Caudate nucleus (tissue), 63 donors: ENCODE measurements at places on chromosomes 1 and 21.

- no peak for DNase-seq
Observed at GRCh38 chr1:117181630-117182041, 29.1 kb downstream of the VTCN1 start.

DNA sequence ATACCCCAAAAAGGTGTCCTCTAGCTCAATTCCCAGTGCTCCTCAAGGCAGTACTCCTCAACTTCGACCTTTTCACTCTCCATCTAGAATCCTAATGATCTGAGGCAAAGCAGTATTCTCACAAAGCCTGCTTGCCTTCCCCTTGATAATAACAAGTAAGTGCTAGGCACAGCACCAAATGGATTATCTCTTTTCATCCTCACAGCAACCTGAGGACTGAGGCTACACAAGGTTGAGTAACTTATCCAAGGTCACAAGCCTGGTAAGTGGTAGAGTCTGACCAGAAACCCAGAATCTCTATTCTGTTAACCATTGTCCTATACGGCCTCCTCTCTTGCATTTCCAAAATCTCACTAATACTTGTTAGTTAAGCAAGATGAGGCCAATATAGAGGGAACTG lies 5.1 kb downstream of the SYDE2 start:
- DNase-seq: no peak

- DNase-seq: no peak
Observed at GRCh38 chr1:8598783-8599182, 218.7 kb downstream of the RERE start.

- DNase-seq: no peak
Observed at GRCh38 chr1:171138980-171139379, 46.1 kb upstream of the FMO2 start.

- no peak for DNase-seq
Observed at GRCh38 chr1:218347723-218348627, 2.8 kb downstream of the TGFB2 start.

DNA sequence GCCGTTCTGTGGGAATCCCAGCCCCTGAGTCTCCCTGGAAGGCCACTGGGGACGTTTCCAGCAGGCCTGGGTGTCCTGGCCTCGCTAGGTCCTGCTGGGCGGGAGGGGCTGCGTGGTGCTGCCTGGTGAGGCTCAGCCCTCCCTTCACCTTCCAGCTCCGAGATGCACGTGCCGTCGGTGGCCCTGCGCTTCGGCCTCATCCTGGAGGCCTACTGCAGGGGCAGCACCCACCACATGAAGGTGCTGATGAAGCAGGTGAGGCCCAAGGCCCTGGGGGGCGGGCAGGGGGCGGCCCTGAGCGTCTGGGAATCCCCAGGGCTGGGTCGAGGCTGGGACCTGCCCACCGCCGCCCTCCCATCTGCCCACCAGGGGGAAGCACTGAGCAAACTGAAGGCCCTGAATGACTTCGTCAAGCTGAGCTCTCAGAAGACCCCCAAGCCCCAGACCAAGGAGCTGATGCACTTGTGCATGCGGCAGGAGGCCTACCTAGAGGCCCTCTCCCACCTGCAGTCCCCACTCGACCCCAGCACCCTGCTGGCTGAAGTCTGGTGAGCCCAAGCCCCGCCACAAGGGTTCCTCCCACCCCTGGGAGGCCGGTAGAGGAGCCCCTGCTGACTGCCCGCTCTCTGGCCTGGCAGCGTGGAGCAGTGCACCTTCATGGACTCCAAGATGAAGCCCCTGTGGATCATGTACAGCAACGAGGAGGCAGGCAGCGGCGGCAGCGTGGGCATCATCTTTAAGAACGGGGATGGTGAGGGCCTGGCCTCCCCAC lies 70.3 kb downstream of the PIK3CD start:
- DNase-seq: no peak

GRCh38 chr1:58754683-58755467 lies 29.0 kb downstream of the JUN start:
- DNase-seq: no peak

GRCh38 chr1:222090103-222090502 lies 348.2 kb upstream of the DUSP10 start:
- DNase-seq: no peak

DNA sequence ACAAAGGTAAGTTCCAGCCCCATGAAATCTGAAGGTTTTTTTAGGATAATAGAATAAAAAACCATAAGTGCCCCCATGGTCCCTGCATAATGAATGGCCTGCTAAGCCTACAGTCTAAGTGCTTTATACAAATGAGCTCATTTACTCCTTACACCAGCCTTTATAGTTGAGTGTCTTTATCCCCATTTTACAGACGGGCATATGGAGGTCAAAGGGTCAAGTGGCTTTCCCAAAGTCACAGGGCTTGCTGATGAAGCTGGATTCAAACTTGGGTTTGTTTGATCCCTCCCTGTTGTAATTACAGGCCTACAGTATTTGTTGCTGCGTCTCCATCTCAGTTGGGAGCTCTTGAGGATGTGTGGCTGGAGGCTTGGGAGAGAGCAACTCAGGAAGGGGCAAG lies 28.3 kb upstream of the ARHGEF10L start:
- no peak for DNase-seq

- DNase-seq: no peak
Observed at GRCh38 chr1:65844296-65844695, 51.6 kb downstream of the PDE4B start.

DNA sequence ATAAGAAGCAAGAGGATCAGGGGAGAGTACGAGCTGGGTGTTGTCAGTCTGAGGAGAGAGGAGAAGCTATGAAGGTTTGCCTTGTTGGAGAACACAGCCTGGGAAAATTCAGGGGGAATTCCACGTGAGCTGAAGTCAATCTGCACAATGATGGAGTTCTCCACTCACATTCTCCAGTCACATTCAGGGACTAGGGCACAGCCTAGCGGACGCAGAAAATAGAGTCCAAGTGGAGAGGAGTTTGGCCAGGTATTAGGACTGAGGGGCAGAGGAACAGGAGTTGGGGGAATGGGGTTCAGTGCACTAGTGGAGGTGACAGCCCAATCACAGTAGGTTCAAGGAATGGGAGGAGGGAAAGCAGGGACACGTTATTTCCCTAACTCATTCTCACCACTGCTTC lies 124.0 kb downstream of the KCNH1 start:
- DNase-seq: no peak

- DNase-seq: no peak
Observed at GRCh38 chr1:223483511-223483910, 90.3 kb downstream of the CCDC185 start.
